Liver (tissue), 10 donors: ENCODE measurements at places on chromosomes 1 and 21. TPM values are rescaled to one million over a fixed set of nuclear protein-coding genes. Genes with fewer than 3 reads are reported as not detected.

- DNase-seq, result no peak
These were observed 39.7 kb downstream of the EDN2 start for GRCh38 chr1:41444785-41445184.

- DNase-seq, result no peak
These were observed 184.3 kb downstream of the CYYR1 start for GRCh38 chr21:26388731-26389231.

GRCh38 chr1:207298636-207299398 is 22.7 kb upstream of the CD55 start:
- DNase-seq, result no peak

GRCh38 chr1:91889717-91890459 is 3.9 kb upstream of the TGFBR3 start:
- no peak for DNase-seq

DNA sequence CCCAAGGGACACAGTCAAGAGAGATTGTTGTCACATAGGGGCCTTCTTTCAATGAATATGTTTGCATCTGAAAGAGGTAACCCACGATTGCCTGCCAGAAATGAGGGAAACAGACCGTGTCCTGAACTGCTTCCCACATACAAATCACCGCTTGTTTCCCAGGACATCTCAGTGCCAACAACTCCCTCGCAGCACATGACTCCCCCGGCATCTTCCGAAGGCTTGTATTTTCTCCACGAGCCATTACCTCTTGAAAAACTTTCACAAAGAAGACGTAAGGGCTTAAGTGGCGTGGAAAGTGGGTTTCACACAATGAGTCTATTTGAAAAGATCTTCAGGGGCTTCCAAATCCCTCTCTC is 31.6 kb upstream of the PDE9A start:
- no peak for DNase-seq

- DNase-seq, result no peak
These were observed 25.4 kb downstream of the CFAP57 start for GRCh38 chr1:43197343-43198127.

GRCh38 chr1:41539999-41540398 is 55.5 kb upstream of the EDN2 start:
- DNase-seq, result no peak

- DNase-seq, result no peak
These were observed 18.5 kb upstream of the FAM20B start for GRCh38 chr1:179007233-179007632.

DNA sequence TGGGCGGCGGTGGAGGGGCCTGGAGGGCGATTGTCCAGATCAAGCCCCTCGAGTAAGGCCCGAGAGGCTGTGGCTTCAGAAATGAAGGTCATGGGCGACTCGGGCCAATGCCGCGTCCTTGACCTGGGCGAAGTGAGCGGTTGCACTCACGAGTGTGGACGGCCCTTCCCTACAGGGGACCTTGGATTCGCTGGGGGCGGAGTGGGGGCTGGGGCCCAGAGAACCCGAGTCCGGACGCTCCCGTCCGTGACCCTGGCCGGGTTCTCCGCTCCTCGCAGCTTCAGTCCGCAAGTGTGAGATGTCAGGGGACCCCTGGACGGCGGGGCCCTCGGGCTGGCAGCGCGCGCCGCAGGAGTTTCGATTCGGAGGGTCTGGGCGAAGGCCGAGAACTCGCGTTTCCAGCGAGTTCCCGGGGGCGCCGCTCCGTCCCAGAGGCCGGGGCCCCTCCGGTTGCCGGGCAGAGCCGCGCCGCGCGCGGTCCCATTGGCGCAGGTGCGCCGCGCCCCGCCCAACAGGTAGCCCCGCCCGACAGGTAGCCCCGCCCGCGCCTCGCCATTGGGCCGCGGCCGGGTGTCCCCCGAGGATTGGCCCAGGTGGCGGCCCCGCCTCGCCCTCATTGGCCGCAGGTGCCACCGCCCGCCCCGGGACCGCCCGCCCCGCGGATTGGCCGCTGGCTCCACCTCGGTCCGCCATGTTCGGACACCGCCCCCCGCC is at the start of gene PRKCZ:
Gene PRKCZ, plus strand, starts transcription at position 694 of the 714 bp plus-strand sequence. CDS start 220 bp downstream, outside the sequence.
- DNase-seq, result peak; percentile 79

- DNase-seq, result no peak
These were observed 131.9 kb upstream of the BEND5 start for GRCh38 chr1:48908606-48909005.

- no peak for DNase-seq
These were observed 27.5 kb upstream of the SLC44A3 start for GRCh38 chr1:94792473-94793295.

DNA sequence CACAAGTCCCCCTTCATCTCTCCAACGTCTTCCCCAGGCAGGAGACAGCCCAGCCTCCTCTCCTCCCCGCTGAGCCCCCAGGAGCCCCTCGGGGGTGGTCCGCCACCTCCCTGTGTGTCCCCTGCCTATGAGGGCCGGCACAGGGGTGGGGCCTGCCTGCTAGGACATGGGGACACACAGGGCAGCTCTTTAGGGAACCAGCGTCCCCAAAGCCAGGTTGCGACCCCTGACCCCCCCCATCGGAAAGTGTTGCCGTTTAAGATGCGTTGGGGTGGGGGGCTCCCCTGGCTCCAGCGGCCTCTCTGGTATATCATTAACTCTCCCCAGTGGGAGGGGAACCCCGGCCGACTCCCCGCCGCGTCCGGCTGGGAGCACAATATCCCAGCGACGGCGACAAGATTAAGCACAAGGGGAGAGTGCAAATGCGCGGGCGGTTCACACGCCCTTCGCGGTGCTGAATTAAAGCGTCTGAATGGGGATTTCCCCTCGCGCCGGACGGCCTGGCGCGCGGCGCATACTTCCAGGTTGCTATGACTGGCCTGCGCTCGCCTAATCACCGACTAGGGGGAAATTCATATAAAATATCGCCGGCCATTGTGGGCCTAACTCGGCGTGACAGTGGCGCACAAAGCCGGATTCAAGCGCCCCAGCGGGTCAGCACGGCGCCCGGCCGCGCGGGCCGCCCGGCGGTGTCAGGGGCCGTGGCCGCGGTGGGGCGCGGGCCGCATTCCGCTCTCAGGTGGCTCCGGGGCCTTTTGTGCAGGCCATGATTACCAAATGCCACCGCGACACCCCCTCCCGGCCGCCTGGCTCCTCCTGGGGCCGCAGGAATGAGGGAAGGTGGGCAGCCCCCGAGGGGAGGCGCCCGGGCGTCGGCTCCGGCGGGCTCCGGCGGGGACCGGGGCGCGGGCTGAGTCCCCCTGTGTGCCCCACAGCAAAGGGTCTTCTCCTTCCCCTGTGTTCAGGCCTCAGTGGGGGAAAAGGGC is 30.9 kb downstream of the WNT3A start:
- DNase-seq, result no peak

DNA sequence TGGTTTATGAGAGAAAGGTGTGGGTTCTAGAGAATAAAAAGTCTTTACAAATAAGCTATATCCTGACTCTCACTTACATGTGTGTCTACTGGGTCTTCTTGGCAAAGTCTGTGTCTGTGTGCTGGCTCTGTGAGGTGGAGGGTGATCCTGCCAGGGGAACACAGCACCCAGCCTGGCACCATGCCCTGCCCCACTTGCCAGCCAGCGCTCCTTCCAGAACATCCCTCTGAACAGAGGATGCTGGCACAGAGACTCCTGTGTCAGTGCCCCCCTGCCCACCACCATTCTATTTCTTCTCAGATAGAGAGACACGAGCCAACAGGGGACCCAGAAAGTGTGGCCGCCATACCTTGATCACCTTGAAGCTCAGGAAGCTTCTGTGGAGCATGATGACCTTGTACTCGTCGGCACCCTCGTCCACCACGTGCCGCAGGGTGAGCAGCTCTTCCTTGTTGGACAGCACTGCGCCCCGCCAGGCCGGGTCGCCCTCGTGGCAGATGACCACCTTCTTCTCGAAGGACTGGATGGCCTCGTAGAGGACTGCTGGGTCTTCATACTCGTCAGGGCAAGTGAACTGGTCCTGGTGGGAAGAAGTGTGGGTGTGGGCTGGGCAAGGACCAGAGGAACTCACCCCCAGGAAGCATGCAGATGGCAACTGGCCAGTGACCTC is 49.7 kb downstream of the NTPCR start:
- DNase-seq, result no peak

DNA sequence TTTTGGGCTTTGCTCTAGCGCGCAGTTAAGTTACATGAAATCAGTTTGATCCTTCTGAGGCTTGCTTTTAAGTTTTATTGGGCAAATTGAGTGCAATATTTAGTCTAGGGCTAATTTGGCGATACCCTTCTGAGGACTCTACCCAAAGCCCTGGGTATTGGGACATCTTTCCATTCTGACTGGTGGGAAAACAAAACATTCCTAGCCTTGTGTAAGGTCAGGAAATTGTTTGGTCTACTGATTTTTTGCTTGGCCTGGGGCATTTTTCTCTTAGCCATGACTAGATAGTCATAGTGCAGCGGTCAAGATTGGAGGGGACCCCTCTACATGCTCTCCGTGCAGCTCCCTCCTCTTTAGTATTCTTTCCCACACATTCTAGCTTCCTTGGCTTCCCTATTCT is 189.6 kb upstream of the PTGFR start:
- DNase-seq, result no peak

DNA sequence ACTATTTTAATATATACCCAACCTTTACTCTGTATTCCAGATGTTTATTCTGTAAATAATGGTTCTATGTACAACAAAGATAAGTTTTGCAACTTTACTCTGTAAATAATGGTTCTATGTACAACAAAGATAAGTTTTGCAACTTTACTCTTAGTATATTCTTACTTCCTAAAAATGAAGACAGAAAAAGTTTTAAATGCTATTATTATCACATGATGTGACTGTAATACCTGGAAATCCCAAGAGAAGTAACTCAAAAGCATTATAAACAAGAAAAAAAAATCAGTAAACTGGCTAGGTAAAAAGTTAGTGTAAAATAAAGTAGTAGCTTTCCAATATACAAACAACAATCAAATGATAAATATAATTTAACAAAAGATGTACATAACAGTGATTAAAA is 18.5 kb upstream of the EXO1 start:
- DNase-seq, result no peak

DNA sequence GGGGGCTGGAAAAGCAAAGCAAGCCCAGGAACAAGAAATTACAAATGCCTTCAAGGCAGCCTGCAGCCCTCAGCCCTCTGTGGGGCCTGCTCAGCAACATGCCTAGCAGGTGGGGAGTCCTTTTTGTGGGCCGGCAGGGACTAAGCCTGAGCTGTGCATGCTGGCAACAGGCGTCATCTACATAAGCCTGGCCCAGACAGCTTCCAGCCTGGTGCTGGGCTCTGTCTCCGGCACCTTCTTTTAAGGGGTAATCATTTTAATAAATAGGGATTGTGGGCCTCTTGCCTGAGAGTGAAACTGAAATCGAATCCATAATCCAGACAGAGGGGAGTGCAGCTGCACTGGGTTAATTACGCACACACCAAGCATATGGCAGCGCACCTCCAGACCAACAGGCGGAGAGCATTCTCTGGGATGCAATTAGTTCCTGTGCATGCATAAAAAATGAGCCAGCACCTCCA is 96.6 kb downstream of the DDX20 start:
- DNase-seq, result no peak

DNA sequence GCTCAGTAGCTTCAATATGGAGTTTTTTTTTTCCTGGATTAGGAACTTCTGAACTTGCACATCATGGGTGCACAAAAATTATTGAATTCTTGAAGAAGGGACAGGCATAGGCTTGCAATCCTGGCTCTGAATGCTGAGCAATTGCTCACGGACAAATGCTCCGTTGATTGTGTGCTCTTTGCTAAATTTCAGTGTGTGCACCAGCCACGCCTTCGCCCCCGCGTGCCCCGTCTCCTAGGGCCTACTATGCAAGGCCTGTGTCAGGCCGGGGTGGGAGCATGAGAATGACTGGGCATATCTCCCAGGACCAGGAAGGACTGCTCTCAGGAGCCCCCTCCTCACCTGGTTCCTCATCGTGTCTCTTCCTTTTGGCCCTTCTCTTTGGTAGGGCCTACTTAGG is 17.4 kb downstream of the IL6R start:
- no peak for DNase-seq

GRCh38 chr1:8970870-8971337 is 25.2 kb downstream of the CA6 start:
- DNase-seq, result no peak

Gene CNR2
- 0.08 TPM for total RNA-seq

Gene EDEM3
- 53.8 TPM for total RNA-seq

Gene PRRX1
- under 0.01 TPM for total RNA-seq

Gene AADACL4
- not detected for total RNA-seq

Gene SPRR2D
- total RNA-seq, result not detected

Gene RNPC3
- total RNA-seq, result 13.1 TPM

Gene KLF17
- total RNA-seq, result not detected
